ENCODE measurements at places on chromosomes 3 and 15.

GRCh38 chr3:127590282-127590592, 296 bp downstream of the TPRA1 start:
- peak; percentile 38 for DNase-seq

- DNase-seq = no peak
Observed at GRCh38 chr15:36903922-36904556, 196.3 kb downstream of the MEIS2 start.

GRCh38 chr3:61877359-61878138, 316.2 kb downstream of the PTPRG start:
- no peak for DNase-seq

DNA sequence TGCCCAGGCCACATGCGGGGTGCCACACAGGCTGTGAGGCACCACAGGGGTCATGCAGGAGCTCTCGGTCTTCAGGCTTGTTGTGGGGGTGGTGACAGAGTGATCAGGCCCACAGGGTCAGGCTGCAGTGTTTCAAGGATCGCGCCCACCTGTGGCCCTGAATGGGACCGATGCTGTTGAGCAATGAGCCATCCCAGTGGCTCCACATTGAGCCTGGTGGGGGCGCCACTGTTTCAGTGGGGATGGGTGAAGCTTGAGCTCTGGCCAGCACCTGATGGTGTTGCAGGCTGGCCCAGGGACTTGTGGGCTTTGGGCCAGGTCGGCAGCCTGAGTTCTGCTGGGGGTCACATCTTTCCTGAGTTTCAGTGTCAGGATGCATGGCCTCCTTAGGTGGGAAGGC, 230.1 kb downstream of the UBE3A start:
- no peak for DNase-seq

DNA sequence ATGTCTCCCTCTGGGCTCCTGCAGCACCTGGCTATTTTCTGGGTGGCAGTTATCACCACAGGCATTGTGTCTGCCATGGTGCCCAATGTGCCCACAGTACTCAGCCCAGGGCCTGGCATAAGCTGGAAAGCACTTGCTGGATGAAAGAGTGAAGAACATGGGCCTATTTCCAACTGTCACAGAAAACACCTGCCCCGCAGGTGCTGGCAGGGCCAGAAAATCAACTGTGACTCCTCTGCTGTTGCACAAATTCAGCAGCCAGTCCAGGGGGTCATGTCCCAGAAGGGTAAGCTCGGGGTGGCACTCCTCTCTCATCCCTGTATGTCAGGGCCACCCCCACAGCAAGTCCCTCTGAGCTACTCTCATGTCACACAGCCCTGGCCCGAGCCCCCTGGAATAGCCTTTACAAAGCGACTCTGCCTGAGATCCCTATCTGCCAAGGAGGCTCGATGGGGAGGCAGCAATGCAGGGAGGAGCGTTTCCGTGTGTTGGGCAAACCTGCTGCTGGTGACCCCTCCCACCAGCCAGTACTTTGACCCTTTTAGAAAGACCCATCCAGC, 16.9 kb downstream of the ITIH3 start:
- no peak for DNase-seq

DNA sequence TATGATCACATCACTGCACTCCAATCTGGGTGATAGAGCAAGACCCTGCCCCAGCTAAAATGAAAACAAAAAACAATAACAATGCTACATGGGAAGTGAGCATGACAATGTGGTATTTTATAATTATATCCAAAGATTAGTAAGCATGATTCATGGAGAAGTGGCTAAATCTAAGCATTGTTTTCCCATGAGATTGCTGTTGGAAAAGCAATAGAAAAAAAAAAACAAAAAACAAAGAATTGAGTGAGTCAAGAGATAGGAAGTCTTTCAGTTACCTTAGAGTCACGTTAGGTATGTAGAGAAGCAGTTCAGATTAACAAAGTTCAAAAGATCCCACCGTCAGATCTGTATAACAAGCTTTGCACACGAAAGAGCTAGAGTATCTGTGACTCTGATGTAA, 210.3 kb upstream of the CNTN6 start:
- DNase-seq = peak; percentile 79

DNA sequence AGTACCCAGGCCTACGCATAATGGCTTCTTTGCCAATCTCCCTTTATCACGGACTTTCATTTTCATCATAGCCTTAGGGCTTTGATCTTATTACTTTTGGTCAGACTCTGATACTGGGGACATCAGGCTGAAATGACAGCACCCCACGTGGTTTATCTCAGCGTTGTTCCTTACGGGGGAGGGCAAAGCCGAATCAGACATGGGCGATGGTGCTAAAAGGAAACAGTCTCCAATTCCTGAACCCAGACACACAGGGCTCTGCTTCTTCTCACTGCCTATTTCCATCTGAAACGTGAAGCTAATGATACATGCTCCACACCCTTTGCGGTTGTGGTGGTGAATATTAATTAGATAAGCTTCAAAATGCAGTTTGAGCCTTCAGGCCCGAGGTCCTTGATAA, 59.4 kb upstream of the CD47 start:
- DNase-seq = no peak

- DNase-seq = no peak
Observed at GRCh38 chr3:11914651-11915050, 68.0 kb upstream of the TAMM41 start.

DNA sequence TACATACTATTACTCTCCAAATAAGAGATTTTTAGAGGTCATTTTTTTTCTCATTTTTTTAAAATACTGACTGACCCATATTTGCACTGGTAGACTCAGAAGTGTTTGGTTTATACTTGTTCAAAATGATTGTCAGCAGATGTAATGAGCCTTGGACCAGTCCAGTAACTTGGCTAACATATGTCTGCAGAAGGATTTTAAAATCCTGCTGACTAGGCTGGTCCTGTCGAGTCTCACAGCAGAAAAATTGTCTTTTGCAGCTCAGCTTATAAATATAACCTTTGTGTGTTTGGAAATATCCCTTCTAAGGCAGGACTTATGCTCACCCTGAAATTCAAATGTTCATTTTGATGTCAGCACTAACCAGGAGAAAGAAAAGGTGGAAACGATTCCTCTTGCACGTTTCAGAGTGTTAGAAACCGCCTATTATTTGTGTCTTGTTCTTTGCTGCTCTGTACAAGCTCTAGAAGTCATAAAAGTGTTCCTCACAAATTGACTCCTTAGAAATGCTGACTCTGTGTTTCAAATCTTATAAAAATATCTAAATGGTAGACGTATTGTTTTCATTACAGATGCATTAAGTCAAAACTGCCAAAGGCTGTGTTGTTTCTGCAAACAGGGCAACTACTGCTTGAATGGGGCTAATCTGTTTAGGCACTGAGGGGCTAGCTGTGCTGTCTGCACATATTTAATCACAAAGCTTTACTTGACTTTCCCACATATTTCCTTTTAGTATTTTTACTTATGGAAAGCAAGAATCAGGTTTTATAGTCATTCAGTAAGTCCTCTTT, 95.3 kb downstream of the CHL1 start:
- no peak for DNase-seq

GRCh38 chr15:65731926-65732325, 60.2 kb downstream of the DENND4A start:
- peak; percentile 37 for DNase-seq

DNA sequence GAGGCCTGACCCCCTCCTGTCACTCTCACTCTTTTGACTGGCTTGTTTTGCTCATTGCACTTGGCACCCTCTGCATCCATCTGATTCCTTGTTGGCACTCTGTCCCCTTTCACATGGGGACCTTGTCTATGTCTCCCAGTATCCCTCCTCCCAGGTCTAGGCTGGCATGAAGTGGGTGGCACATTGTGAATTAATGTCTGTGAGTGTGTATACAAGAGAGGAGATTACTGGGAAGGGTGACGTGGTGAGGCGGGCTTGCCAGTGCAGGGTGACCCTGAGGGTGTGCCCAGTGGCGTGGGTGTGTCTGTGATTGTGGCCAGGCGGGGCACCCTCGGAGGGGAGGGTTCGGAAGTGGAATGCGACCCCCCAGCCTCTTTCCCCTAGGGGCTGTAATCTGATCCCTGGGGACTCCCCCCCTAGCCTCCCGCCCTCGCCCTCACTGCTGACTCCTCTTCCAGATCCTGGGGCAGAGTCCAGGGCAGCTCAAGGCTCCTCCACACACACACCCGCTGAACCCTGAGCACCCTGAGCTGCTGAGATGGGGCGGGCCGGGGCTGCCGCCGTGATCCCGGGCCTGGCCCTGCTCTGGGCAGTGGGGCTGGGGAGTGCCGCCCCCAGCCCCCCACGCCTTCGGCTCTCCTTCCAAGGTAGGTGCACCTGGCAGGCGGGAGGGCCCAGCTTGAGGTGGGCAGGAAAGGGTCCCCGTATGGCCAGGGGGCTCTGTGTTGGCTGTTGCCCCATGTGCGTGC, at the start of gene SEMA3B:
TSS of gene SEMA3B (plus strand) at position 445 of the 749 bp plus-strand sequence. CDS start at position 539, 94 bp downstream.
- peak; percentile 69 for DNase-seq

DNA sequence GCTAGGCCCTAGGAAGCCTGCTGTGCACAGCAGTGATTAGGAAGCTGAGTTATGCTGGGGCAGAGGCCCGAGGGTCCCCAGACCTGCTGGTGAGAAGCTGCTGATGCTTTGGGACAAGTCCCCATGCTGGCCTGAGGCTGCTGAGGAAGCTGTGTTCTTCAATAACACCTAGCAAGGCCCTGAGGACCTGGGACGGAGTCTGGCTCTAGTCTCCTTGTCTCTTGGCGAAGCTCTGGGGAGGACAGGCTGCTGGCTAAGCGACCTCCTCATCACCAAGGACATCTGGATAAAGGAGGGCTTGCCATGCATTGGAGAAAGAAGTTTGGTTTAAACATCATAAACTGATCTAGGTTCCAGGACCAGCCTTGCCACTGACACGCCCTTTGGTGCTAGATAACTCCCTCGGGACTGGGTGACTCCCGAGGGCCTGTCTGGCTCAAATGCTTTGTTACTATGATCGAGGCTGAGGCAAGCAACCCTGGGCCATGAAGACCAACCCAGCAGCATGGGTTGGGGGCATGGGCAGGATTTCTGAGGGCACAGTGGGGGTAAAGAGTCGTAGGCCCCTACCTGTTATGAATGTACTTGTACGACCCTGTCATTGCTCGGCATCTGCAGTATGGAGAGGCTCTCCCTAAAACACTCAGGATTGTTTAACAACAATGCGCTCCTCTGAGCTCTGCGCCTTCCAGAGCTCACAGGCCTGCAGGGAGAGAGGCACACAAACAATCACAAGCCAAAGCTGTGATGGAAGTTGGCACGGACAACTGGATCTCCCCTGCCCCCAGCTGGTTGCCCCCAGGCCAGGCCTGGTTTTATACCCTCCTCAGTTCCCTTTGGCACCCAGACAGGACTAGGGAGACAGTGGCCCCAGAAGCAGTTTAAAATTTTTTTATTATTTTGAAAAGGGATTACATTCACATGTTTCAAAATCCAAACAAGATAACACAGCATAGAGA, 64.4 kb downstream of the LINGO1 start:
- no peak for DNase-seq

GRCh38 chr3:162489853-162490252, 993.2 kb downstream of the OTOL1 start:
- DNase-seq = peak; percentile 5

DNA sequence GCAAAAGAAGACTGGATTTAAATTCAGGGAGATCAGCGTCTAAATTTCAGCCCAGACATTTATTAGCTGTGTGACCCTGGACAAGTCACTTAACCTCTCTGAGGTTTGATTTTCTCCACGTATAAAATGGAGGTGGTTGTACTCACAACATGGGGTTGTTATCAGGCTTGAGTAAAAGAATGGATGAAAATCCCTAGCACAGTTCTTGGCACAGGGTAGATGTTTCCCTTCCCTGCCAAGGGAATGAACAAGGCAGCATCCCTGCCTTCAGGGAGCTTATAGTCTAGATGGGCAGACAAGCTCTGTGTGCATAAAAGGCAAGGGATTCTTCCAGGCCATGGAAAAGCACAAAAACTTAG, 50.2 kb upstream of the MRPS22 start:
- DNase-seq = no peak

DNA sequence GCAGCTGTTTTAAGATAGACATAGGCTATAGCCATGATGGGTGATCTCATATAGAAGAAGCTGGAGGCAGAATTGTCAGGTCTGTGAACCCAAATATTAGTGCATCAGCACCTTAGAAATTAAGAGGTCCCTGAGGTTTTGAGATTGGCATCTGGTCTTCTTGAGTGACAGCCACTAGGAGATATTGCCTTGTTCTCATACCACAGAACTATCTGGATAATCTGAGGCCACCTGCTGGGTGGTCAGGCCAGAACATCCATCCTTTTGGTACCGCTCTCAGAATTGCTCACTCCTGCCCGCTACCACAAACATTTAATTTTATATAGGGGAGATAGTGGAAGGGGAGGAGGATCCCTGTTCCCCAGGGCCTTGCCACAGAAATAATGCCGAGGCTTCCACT, 210.6 kb upstream of the ZPLD1 start:
- DNase-seq = peak; percentile 38

DNA sequence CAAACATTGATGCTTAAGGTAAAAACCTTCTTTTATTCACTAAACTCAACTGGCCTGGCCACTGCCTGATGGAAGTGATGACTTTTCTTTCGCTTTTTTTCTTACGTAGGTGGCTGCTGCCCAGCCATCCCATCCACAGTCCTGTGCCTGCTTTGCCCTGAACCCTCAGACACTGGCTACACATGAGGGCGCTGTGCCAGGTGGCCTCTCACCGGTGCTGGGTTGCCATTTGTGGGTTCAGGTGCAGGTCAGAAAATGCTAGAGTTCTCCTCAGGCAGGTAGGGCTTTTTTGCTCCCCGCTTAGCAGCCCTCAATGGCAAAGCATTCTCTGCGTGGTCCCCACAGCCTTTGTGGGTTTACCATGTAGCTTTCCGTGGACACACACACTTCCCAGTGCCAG, 88.3 kb upstream of the PRR23E start:
- DNase-seq = no peak

DNA sequence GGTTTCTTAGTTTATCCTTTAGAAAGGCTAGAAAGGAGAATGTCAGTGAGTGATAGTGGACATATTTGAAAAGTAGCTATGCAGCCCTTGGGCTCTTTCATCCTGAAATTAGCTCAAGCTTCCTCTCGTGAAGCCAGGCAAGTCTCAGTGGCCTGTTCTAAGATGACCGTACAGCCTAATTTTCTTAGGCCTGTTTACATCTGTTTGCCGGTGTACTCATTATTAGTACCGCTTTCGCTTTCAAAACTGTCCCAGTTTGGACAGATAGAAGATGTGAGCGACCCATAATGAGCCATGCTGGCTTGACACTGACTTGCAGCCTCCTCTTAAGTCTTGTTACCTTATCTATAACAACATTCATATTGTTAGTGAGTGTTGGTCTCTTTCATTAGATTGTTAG, 5.7 kb upstream of the ARL14 start:
- no peak for DNase-seq

- DNase-seq = no peak
Observed at GRCh38 chr15:81197688-81198281, 1.1 kb downstream of the IL16 start.

DNA sequence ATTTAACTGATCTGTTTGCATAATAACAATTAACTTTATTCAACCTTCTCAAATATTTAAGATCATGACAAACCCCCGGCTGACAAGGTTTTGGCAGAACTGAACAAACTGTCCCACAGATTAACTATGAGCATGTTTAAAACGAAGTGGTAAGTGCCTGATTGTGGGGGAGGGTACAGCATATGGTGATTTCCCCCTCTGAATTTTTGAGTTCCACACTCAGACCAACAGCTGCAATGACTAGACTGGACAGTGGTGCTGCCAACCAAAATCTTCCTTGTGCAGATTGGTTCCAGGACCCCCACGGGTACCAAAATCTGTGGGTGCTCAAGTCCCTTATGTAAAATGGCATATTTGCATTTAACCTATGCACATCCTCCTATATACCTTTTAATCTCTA, 449.5 kb downstream of the SHQ1 start:
- DNase-seq = no peak

- no peak for DNase-seq
Observed at GRCh38 chr3:49016414-49017228, 1.8 kb downstream of the DALRD3 start.

- no peak for DNase-seq
Observed at GRCh38 chr3:194988495-194989165, 282.3 kb downstream of the XXYLT1 start.

Measured in fibroblast of skin of back (primary cell).